BE2C (cell line): ENCODE measurements at places on chromosomes 1 and 21.

DNA sequence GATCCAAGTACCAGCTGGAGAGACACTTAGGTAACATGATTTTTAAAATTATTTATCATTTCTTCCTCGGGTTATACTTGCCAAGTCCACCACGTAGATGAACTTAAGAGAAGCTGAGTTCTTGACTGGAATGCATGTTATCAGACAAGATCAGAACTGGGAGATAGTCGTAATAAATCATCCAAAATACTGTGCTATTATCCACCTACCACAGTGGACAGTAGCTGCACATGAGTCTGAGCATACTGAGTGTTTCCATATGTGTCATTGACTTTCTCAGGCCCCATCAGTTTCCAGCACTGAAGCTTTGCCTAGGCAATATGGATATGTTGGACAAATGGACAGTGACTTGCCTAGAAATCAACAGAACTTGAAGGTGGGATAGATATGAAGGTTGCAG lies 77.9 kb upstream of the RRP15 start:
- no peak for DNase-seq

DNA sequence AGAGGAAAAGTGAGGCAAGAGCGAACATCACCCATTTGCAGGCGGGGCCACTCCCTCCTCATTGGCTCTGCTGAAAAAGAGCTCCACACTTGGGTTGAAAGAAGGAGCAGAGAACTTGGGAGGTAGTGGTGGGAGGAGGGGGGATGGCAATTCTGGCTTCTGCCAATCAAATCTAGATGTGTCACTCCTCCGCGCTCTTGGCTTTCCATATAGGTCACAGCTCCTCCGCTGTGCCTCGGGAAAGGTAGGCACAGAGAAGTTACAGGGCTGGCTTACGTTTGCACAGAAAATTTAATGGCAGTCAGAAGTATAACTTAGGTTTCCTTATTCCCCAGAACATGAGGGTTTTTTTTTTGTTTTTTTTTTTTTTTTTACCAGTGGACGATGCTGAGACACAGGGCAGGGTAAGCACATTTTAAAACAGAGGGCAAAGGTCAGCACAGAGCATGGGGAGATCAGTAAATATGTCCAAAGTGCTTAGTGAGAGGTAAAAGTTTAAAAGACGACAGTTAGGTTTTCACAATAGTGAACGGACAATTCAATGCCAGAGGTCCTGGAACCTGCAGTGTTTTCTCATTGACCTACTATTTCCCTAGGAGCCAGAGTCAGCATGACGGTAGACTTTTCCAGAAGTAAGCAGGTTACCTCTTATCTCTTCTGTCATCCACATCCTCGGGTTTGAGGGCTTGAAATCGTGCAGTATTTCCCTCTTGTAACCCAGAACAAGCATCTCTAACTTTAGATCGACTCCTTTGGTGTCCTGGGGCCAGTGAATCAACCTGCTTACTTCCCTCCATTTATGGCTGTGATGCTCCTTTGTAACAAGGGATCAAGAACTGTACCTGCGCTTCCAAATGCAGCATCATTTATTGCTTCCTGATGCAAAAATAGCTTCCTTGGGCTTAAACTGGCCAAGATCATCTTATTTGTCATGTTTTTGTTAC lies 258.9 kb upstream of the PROX1 start:
- no peak for DNase-seq

DNA sequence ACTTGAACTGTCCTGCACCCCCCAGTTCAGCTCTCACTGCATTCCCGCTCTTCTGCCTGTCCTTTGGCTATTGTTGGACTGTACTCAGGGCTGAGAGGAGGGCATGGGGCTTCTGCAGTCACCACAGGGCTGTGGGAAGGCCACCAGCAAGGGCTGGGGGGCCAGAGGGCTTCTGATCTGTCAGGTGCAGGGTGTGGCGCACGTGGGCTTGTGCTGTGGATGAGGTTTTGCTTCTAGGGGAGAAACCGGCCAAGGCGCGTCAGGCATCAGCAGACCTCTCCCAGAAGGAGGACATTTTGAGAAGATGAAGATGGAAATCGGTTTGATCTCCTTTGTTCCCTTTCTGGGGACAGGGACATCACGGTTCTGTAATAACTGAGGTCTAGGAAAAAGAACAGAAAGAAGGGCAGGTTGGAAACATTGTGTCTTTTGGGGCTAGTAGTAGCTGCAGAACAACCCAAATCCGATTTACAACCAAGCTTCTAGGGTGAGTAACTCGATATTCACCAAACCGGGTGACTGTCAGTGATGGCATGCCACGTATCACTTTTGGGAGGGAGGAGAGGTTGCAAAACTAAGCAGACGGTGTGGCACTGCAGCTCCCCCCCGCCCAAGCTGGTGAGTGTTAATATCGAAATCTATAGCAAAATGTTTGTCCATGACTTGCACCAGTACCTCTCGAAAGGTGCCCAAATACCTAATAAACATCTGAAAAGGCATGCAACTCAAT lies 40.9 kb downstream of the AGPAT3 start:
- DNase-seq: no peak

DNA sequence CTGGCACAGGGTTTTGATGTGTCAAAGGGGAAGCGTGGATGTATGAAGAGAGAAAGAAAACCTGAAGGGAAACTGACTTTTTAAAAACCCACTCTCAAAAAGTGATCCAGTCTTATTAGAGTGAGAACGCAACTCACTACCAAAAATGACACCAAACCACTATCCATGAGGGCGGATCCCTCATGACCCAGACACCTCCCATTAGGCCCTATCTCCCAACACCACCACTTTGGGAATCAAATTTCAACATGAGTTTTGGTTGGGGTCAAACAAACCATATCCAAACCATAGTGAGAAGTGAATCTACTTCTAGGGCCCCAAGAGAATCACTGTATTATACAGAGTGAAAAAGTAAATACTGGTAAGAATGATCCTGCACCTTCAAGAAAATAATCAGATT lies 53.5 kb downstream of the FNBP1L start:
- DNase-seq: no peak

DNA sequence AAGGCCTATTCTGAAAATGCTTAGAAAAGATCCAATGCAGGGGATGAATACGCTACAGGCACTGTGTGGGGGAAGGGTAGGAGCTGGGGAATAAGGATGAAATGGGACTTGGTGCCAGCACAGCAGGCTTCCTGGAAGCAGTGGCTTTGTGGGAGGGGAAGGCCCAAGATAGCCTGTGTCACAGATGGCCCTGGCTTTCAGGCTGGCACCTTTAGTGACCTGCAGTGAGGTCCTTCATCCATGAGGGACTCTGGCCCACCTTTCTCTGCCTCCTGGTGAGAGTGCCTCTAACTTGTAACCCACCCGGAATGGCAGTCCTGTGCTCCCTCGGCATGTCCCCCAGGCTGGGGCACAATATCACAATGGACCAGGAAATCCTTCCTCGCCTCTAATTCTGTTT lies 919 bp downstream of the CHI3L1 start:
- no peak for DNase-seq

DNA sequence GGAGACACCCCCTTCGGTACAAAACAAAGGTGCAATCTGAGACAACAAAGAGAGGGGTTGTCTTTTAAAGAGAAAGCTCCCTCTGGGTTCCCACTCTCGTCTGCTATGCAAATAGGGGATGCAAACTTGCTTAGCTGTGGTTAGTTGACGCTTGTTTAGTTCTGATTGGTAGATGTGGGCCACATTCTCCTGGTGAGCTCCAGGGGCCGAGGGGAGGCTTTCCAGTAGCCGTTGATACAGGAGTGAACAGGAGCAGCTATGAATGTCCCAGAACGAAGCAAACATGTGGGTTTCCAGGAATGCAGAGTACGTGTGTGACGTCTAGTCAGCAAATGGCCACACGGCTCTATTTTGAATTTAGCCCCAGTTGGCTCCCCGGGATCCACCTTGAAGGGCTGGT lies 14.7 kb downstream of the TFF2 start:
- no peak for DNase-seq

DNA sequence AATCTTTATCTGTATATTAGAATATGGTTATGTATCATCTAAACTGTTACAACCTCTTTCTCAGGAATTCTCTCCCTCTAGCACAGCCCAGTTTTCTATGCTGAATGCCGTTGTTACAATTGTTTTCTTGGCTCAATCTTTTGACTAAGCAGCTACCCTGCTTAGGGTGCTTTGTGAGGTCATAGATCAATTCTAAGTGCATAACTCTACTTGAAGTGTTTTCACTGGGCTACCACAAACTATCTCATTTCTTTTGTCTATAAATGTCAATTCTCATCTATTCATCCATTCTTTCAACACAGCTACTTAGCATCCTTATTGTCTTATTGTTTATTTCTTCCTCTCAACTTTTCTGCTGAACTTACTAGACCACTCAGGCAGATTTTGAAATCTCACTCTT lies 77.1 kb downstream of the CEP350 start:
- no peak for DNase-seq

- DNase-seq: no peak
Measured at GRCh38 chr1:82091729-82092128, 291.0 kb downstream of the ADGRL2 start.

DNA sequence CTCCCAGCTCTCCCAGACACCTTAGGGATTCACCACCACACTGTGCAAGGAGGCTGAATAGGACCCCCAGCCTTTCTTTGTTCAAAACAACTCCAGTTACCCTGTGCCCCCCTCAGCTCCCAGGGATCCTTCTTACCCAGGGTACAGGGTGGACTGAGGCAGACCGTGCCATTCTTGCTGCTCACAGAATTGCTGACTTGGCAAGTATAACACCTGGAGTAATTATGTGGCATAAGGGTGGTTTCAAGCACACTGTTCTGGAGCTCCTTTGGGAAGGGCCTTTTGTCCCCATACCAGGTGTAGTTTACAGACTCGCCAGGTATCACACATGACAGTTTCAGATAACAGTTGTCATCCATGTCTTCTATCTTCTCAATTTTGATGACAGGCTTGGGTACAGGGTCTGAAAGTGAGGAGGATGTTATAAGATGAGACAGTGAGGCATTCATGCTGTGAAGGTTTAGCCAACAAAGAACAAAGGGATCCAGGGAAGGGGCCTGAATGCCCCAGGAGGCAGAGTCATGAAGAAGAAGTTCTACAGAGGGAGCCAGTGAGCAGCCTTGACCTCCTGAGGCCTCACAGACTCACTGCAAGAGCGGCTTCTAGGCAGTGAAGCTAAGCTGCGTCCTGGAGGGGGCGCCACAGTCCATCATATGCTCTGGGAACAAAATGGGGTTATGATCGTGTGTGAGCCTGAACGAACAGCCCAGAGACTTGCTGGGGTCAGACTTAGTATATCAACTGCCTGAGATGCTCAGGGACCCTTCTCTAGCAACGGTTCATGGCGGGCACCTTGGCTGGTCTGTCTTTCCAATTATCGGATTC lies 30.3 kb downstream of the CD48 start:
- peak; percentile 60 for DNase-seq

- DNase-seq: no peak
Measured at GRCh38 chr21:22280851-22281250, 1282.6 kb downstream of the NCAM2 start.

- no peak for DNase-seq
Measured at GRCh38 chr1:95057351-95057750, 15.4 kb downstream of the ALG14 start.

DNA sequence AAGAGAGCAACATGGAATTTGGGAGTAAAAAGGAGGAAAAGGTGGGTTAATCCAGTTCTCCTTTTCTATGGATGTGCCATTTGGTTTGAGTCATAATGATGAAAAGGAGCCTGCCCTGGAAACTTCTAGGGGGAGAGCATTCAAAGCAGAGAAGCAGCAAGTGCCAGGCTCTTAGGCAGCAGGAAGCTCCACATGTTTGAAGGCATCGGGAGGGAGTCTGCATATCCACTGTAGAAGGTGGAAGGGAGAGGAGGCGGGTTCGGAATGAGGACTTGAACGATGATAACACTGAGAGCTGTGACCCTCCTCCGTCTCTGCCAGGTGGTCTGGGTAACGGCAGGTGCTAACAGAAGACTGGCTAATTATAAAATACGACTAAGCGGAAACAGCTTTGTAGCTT lies 128.2 kb downstream of the RYR2 start:
- no peak for DNase-seq

GRCh38 chr21:41993744-41994143 lies 16.4 kb downstream of the ZBTB21 start:
- DNase-seq: no peak

- DNase-seq: no peak
Measured at GRCh38 chr1:78286686-78287085, 204.1 kb upstream of the PTGFR start.

- DNase-seq: no peak
Measured at GRCh38 chr1:176205332-176205914, 1.7 kb downstream of the COP1 start.

- DNase-seq: no peak
Measured at GRCh38 chr1:36920371-36920770, 113.9 kb downstream of the GRIK3 start.

GRCh38 chr21:25350056-25350455 lies 257.2 kb downstream of the MRPL39 start:
- peak; percentile 70 for DNase-seq

DNA sequence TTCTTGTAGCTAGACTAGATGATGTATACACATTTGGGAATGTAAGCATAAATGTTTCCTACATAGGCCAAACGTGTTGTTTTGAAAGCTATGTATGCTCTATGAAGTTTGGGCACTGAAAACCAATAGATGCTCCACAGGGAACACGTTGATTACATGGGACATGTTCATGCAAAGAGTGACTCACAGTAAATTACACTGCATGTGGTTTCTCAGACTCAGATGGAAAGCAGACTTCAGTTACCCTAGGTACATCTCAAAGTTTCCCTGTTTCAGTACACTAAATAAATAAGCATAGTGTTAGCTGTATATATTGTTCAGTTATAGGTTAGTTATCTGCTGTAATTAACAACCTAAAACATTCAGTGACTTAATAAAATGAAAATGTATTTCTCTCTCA lies 301.9 kb upstream of the RUNX1 start:
- DNase-seq: no peak

DNA sequence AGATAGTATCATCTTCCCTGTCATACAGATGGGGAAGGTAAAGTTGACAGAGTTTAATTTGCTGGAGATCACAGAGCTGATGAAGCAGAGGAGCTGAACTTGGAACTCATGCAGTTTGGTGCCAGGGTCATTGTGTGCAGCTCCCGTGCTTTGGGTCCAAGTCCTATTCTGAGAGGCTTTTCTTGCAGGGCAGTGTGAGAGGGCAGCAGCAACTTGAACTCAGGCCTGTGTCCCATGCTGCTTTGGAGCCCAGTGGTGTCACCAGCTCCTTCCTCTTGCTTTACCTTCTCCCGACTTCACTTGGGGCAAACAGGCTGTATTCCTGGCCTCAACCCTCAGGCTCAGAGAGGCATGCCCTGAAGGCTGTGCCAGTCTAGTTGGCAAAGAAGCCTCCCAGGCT lies 24.7 kb downstream of the INAVA start:
- DNase-seq: no peak

DNA sequence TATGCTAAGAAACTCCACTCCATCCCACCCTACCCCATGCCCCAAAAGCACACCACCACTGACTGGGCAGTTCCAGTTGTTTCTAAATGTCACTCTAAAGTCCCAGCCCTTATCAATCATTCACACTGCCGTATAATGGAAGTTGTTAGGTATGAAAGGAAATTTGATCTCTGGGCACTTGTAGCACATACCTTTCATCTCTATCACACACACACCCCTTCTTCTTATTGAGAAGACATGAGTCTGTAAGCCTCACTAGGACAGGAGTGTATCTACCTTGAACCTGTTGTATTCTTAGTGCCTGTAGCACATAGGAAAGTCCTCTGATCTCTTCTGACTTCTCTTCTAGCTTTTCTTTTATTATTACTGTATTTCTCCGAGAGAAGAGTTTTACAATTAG lies 22.3 kb upstream of the DHX9 start:
- no peak for DNase-seq
